ENCODE measurements at places on chromosomes 11 and 22.
A peak's percentile ranks its signal among the peaks of the same experiment; 100 is the strongest.

DNA sequence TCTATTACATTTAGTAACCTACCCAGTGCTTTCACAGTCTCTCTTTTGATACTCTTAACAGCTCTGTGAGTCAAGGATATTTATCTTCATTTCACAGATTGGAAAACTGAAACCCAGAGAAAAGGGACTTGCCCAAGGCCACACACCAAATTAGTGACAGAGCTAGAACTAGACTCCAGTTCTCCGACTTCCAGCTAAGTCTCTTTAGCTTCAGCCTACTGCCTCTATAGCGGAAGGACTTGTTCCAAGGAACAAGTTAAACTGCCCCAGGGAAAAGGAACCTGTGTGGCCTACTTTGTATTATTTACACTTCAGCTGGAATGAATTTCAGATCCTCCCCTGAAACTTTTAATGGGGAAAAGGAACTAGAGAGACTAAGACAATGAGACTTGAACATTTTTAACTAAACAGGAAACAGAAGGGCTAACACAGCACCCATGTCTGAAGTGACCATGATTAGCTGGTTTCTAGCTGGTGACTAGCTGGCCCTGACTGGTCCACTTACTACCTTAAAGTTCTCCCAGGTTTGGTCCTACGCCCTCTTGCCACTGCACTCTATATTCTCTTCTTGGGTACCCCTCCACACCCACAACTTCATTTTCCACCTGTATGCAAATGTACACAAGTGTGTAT is 1.3 kb downstream of the LRRC51 start:
- no peak for DNase-seq

DNA sequence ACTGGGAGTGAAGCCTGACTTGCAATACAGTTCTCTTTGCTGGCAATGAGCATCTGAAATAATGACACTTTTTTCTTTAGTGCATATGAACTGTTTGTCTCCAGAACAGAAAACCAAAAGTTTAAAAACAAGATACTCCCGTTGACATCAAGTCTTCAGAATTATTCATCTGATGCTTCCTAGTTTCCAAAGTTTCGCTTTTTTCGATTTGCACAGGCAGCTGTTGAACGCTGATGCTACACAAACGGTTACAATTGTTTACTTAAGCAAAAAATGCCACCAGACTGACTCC is 612 bp upstream of the BIRC2 start:
- no peak for DNase-seq

GRCh38 chr22:20149257-20150250 is 1.3 kb downstream of the CCDC188 start:
- DNase-seq, result no peak

DNA sequence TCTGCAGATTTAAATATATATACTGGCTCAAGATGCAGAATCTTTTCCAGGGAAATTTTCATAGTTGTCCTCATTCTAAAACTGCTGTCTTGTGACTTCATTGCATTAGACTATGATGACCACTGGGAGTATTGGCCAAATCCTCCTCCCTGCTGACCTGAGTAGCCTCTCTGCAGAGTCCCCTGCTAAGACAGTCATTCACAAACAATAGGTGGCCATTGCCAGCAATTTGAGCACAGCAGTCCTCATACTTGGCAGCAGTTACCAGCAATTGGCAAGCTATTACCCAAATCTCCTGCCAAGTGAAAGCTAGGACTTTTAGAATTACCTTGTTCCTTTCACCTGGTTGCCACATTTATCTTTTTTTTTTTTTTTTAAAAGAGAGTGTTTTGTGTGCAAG is 325.8 kb downstream of the FAT3 start:
- no peak for DNase-seq

- DNase-seq, result no peak
These were observed 34.4 kb downstream of the MPPED1 start for GRCh38 chr22:43446037-43446803.

GRCh38 chr11:76577226-76577920 is 93.2 kb downstream of the LRRC32 start:
- peak; percentile 7 for DNase-seq

- peak; percentile 37 for DNase-seq
These were observed 229.0 kb upstream of the ZC3H12C start for GRCh38 chr11:109864151-109864661.

- no peak for DNase-seq
These were observed 27.5 kb upstream of the KRTAP5-7 start for GRCh38 chr11:71499546-71499945.

- DNase-seq, result peak; percentile 23
These were observed 41.1 kb upstream of the TPBGL start for GRCh38 chr11:75199412-75199955.

DNA sequence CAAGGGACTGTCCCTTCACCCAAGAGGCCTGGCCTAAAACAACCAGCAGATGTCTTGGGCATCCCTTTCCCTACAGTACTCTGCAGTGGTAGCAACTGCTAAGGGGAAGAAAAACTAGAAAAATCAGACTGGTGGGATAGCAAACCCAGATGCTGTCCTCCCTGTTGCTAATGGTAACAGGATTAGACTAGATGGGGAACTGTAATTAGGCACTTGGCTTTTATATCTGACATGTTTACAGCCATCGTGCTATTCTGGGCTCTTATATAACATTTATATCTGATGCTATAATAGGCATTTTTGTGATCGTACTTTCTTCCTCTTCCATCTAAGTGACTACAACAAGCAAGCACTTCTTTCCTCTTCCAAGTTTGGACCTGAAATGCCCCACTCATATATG is 316.7 kb downstream of the DLG2 start:
- no peak for DNase-seq

DNA sequence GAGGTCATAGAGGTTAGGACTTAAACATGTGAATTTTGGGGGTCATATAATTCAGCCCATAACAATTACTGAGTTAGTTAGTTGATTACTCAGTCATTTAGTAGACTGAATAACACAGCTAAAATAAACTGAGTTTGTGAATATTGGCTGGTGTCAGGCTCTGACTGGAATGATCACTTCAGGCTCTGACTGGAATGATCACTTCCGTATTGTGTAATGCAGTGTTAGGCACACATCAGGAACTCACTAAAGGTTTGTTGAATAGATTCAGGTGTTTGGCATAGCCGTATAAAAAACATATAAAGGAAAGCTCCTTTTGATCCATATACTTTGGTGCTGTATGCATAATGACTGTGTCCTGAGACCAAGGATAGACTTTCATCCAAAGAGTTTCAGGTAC is 610.5 kb downstream of the INSC start:
- DNase-seq, result no peak

DNA sequence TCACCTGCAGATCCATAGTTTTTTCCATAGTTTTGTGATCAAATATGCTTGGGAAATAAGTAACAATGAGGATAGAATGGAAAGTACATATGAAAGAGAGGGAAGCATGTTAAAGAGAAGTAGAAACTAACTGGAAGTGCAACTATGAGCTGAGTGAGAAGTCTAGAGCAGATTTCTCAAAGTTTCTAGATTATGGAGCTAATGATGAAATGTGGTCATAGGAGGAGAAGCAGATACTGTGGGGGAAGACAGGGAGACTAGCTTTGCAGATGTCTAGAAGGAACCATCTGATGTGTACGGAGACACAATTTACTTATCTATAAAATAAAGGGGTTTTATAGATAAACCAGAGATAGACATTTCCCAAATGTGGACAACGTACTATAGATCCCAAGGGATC is 37.1 kb downstream of the RELT start:
- no peak for DNase-seq

DNA sequence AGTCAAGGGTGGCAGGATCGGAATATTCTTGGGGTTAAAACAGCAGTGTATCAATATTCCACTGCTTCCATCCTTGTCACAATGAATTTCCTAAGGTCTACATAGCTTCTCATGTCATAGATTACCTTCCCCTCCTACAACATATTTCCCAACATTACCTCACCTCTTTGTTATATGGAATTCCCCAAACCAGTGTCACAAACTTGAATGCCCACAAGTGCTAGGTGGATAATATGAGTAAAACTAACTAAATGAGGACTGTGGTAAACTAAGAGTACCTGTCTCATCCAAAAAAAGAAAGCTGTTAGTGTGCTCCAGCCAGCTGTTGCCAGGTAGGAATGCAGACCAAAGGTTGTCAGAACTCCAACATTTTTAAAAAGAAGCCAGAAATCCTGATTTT is 17.0 kb upstream of the NUCB2 start:
- DNase-seq, result no peak

DNA sequence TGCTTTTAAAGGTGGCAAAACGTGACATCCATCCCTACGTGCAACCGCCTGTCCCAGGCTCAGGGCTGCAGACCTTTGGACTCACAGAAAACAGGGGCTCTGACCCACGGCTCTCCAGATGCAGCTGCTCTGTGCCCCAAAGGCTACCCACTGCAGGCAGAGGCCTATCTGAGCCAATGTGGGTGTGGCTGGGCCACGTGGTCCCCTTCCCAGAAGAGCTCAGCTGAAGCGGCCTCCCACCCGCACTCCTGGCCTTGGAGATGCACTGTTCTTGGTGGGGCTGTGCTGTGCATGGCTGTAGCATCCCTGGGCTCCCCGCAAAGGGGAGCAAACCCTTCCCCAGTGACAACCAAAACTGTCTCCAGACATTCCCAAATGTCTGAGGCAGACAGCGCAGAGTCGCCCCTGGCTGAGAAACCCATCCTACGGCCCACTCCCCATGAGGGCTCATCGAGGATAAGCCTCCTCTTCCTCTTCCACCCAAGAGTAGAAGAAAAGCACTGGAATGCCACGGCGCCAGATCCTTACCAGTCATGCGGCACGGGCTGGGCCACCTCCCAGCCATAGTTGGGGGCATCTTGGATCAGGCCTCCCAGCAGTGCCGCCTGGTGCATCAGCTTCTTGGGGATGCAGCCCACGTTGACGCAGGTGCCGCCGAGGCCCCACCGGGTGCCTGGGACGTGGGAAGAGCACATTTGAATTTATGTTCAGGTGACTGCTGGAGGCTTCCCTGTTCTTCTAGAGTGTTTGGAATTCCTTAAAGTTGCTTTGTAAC is 23.1 kb upstream of the COMT start:
- no peak for DNase-seq

DNA sequence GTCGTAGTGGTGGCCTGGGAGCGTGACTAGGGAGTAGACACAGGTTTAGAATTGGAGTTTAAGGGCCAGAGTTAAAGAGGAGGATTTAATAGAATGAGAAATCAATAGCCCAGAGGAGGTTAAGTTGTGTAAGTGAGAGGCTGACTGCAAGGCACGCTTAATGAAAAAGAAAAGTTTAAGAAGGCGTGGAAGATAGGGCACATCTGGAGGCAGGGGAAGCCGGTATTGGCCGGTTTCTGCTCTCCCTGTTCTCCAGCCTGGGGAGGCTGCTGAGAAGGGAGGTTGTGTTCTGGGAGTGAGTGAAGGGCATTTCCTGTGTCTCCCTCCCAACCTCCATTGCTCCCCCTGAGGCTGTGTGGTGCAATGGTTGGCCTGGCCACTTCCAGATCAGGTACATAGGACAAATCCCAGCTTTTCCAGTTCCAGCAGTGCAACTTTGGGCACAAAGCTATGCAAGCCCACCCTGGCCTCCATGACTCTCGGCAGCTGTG is 6.3 kb downstream of the GRIK4 start:
- no peak for DNase-seq

DNA sequence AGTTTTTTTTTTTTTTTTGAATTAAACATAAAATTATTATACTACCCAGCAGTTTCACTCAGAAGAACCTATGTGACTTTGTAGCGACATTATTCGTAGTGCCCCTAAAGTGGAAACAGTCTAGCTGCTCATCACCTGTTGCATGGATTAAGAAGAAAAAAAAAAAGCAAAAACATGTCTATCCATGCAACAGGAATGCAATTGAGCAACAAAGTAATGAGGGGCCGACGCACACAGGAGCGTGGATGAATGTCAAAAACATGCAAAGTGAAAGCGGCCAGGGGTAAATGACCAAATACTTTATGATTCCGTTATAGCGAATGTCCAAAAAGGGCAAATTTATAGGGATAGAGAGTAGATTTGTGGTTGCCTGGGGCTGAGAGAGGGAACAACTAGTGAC is 16.3 kb downstream of the MYO18B start:
- DNase-seq, result no peak

DNA sequence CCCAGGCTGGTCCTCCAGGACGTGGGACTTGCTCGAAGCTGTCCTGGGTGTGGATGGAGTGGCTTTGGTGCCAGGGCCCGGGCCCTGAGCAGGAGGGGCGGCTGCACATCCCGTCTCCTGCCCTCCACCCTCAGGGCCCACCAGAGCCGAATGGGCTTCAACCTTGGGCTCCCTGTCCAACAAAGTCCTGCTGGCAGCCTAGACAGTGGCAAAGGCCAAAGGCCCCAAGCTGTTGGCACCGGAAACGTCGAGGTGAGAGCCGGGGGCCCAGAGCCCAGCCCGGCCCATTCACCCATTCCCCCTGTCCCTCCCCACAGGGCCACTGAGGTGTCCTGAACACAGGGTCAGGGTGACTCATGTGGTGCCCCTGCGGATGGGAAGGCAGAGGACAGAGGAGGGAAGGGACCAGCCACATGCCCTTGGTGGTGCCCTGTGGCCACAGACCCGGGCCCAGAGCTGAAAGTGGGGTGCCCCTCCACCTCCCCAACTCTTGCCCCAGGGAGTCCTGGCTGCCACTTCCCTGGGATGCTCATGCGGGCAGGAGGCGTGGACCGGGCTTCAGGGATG is 9.1 kb downstream of the TSPAN32 start:
- no peak for DNase-seq

- no peak for DNase-seq
These were observed 19.4 kb downstream of the RNF185 start for GRCh38 chr22:31179345-31179744.

- DNase-seq, result no peak
These were observed 277.5 kb downstream of the KIRREL3 start for GRCh38 chr11:126722956-126723664.

- DNase-seq, result peak; percentile 74
These were observed 25.2 kb downstream of the FAM76B start for GRCh38 chr11:95764267-95764898.

- DNase-seq, result no peak
These were observed 13.4 kb upstream of the MUC5B start for GRCh38 chr11:1209371-1210057.

GRCh38 chr22:44074337-44074984 is 50.4 kb downstream of the PARVB start:
- no peak for DNase-seq

GRCh38 chr11:8381871-8382396 is 118.3 kb upstream of the LMO1 start:
- DNase-seq, result no peak

GRCh38 chr11:118334745-118335144 is 7.8 kb downstream of the CD3D start:
- no peak for DNase-seq

GRCh38 chr11:96317985-96318384 is 25.0 kb downstream of the MAML2 start:
- DNase-seq, result no peak

GRCh38 chr22:39362271-39362670 is 12.5 kb downstream of the SYNGR1 start:
- DNase-seq, result no peak

- DNase-seq, result no peak
These were observed 23.3 kb downstream of the SPTBN2 start for GRCh38 chr11:66705587-66706335.

DNA sequence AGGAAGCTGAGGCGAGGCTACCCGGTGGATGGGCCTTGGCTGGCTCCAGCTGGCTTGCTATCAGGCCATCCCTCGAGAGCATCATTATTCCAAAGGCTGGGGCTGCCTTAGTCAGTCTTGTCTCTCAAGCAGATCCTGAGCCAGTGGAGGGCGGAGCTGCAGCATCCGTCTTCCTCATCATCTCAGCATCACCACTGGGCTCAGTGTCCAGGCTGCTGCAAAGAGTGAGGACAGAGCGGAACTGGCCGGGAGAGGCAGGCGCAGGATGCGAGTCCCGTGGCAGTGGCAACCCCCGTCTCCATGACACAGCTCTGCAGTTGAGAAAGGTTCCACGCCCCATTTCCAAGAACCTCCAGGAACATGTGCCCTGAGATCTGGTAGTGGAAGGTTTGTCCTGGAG is 4.4 kb downstream of the TP53I11 start:
- no peak for DNase-seq
